OCI-M1 (cell line): ENCODE measurements at places on chromosomes 2 and 18.

- no peak for DNase-seq
Measured at GRCh38 chr2:29657674-29658073, 263.7 kb downstream of the ALK start.

- DNase-seq: no peak
Measured at GRCh38 chr2:48722391-48722790, 33.1 kb downstream of the LHCGR start.

DNA sequence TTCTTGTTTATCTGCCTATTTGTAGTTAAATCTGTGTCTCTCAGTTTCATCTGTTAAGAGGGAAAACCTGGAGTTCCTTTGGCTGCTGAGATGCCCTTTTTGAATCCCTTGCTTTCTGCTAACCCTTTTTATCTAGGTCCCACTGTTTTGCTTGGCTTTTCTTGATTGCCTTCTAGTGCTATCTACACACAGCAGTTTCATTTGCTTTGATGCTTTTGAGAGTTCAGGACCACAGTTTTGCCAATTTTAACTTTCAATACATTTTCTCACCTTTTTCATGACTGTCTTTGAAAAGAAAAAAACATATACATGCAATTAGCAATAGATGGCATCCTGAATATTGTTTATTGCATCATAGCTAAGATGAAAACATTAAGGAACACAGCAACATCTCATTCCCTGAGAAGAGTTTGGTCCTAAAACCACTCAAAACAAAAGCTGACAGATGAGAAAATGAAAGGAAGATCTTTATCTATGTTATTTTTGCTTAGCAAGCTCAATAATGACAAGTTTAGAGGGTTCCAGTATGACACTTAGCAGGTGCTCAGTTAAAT lies 241.4 kb upstream of the MEX3C start:
- no peak for DNase-seq

- no peak for DNase-seq
Measured at GRCh38 chr18:73556904-73557303, 590.7 kb downstream of the FBXO15 start.

GRCh38 chr2:141589314-141589713 lies 541.5 kb downstream of the LRP1B start:
- no peak for DNase-seq

DNA sequence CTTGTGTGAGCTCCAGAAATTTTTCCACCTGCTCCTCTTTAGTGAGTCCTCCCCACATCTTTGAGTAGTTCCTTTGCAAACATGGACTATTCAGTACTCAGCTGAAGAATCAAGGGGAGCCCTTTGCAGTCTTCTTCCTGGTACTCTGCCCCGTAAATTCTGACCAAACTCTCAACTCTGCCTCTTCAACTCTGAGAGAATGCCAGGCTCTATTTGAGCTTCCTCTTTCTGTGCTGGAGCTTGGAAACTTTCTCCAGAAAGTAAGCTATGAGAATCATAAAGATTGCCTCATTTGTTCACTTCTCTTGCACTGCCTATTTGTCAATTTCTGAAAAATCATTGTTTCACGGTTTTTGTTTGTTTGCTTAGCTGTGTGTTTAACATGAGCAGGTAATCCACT lies 7.4 kb upstream of the STAT4 start:
- peak; percentile 59 for DNase-seq

GRCh38 chr2:73004466-73004865 lies 67.0 kb downstream of the SFXN5 start:
- DNase-seq: no peak

DNA sequence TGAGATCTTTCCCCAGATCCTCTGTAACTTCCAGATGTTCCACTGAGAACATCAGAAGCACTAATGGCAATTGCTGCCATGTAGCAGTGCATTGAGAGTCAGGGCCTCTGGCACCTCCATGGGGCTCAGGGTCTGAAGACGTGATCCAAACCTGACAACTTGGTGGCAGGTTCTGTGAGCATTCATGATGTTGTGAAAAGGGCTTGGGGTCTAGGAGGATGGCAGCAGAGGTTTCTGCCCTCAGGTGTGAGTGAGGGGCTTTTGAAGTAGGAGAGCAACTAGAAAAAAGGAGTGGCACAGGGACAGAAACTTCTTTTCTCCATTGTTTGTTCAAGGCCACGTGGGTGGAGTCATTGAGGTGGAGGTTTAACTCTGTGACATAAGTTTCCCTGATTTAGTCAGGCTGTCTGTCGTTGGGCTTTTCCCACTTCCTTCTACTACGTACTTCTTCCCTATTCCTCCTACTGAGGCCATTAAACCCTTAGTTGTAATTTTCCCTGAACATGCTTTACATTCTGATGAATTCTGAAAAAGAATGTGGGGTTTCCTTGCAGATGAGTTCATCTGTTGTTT lies 13.1 kb downstream of the CFLAR start:
- DNase-seq: peak; percentile 58

DNA sequence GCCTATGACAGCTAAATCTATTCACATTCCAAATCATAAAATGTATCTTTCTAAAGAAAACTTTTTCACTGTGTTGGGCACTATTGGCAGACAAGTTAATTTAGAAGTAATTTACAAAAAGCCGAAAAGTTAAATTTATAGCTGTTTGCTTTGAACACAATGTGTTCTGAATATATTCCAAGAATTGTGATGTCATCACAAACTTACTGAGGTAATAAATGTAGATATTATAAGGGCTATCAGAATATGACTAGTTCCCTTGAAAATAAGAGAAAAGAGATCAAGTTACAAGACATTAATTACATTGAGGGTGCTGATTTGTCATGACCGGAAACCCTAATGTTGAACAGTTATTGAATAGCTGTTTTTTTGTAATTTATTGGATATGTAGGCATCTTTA lies 153.9 kb upstream of the SCN7A start:
- DNase-seq: no peak

- DNase-seq: no peak
Measured at GRCh38 chr18:45119876-45120275, 439.2 kb downstream of the SETBP1 start.

- DNase-seq: no peak
Measured at GRCh38 chr2:114049280-114049679, 159.4 kb downstream of the ACTR3 start.

- DNase-seq: peak; percentile 80
Measured at GRCh38 chr2:136486115-136486514, 279.2 kb upstream of the THSD7B start.

DNA sequence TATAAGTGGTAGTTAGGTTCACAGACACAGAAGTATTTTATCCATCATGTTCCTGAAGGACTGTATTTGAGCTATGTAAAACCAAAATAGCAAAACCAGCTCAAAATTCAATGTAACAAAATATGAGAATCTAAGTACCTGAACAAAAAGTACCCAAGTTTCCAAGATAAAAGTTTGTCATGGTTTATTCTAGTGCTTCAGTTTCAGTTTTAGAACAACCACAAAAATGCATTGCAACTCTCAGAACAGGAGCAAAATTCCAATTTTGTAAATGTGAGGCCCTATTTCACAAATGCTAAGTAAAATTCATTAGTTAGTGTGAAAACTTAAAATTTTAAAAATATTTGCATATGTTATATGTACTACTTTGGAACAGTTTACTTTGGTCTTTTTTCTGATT lies 5.0 kb upstream of the ALPK2 start:
- DNase-seq: no peak

GRCh38 chr2:60707750-60708371 lies 48.2 kb upstream of the PAPOLG start:
- DNase-seq: peak; percentile 74

DNA sequence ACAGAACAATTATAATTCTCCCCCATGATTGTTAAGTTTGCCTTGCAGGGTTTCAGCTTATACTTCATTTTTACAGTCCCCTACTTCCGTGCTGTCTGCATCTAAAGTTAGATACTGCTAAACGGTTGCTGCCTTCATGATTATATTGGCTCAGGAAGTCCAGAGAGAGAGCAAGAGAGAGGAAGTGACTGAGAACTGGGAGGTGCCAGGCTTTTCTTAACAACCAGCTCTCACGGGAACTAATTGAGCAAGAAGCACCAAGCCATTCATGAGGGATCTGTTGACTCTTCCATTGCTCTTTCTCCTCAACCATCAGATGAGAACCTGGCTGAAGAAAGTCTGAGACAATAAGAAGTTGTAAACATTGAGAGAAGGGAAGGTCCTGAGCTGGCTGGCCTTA lies 125.5 kb upstream of the SIX2 start:
- peak; percentile 62 for DNase-seq

DNA sequence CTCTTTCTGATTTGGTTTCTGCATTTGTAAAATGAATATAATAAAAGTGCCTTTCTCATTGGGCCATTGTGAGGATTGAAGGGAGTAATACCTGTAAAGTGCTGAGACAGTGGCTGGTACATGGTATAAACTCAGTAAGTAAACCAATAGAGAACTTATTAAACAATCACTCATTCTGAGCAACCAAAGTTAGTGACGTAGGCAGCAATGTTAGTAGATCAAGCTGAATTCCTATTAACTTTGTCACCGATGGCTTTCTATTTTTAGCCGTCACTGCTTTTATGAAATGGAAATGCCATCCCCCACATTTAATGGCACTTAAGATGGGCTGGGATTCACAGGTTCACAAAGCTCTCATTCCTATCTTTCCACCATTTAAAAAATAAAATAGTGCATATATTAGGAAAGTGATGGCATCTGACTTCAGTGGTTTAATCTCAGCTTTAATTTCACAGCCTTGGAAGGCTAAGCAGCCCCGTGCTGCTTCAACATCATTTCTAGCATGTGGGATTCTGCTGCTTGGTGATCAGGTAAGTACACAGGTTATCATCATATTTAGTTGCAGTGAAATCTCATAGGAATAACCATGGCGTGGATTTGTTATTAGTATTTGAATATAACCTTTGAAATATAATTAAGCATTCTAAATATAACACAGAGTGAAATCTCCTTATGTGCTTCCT lies 17.6 kb upstream of the PPP4R1 start:
- no peak for DNase-seq

DNA sequence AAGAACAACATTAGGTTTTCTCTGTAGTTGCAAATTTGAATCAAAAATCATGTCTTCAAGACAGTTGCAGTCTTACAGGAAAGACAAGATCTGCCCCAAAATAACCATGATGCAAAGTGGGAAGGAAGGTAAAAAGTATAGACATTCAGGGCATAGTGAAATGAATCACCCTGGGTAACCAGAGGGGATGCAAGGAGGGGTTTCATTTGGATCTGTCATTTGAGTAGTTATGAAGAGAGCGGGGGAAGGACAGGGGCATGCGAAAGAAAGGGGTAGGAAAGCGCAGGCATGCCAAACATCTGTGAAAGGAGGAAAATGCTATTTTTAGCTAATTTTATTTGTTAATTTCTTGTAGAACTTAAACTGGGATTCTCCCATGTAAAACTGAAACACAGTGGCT lies 219.1 kb upstream of the BOD1L2 start:
- no peak for DNase-seq
